ENCODE measurements at places on chromosomes 7 and 10.

GRCh38 chr7:97971120-97971989, 18.6 kb downstream of the OCM2 start:
- no peak for DNase-seq

- no peak for DNase-seq
Measured at GRCh38 chr7:153522261-153522660, 529.9 kb upstream of the DPP6 start.

DNA sequence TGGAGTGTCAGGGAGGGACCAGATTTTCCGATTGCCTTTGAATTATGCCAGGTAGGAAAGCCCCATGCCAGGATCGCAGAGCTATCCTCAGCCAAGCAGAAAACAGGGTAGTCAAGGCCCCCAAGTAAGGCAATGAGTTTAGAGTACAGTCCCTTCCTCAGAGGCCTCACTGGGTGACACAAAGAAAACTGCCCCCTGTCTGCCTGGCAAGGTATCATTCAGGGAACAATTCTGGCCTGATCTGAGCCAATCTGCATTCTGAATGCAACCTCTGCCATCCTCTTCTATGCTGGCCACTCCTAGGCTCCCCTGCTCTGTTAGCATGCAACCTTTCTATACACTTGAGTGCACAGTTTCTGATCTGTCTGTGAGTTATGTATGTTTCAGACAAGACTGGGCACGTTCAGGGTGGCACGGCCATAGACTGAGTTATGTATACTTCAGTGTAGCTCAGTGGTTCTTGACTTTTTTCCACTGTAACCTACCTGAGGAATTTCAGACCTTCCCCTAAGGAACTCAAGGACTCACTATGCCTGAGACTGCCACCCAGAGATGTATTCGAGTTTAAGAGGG, 336.8 kb downstream of the PLXNA4 start:
- DNase-seq: no peak

DNA sequence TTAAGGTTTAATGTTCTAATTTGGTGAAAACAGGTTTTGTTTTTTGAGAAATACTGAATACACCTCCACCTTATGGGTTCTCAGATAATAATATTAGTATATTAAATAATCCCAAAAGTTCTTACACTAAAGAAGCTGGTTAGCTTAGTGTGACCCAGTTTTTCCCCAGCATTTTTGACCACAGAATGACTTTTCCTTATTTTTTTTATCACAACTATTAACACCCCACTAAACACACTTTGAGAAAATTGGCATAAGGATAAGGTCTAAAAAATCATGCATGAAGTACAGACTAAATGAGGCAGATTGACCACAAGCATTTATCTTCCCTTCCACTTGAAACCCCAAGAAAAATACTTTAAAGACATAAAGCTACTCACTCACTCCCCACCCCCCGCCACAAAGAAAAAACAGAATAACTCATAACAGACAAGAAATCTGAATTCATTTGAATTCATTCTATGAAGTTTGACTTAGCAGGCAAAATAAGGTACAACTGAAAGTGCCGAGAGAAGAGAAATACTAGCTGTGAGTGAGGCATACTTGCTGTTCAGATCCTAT, 49.7 kb upstream of the WNT16 start:
- no peak for DNase-seq

GRCh38 chr10:5812283-5813090, 747 bp downstream of the GDI2 start:
- DNase-seq: peak; percentile 48

DNA sequence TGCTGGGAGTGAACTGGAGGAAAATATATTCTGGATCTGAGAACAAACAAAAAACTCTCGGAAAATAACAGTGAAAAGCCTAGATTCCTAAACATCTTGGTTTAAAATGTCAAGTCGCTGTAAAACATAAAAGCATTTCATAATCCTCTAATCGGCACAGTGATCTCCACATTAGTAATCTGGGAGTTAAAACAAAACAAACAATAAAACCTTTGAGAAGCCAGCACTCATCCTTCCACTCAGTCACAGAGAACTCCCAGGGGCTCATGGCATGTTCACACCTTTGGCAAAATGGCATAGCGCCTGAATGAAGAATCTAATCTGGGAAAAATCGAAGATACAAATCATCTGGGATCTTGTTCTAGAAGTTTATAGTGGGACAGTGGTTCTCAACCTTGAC, 24.1 kb upstream of the HPS1 start:
- DNase-seq: no peak

GRCh38 chr7:156725073-156725472, 84.5 kb downstream of the RNF32 start:
- no peak for DNase-seq

- no peak for DNase-seq
Measured at GRCh38 chr10:15606377-15606776, 113.3 kb downstream of the ITGA8 start.

DNA sequence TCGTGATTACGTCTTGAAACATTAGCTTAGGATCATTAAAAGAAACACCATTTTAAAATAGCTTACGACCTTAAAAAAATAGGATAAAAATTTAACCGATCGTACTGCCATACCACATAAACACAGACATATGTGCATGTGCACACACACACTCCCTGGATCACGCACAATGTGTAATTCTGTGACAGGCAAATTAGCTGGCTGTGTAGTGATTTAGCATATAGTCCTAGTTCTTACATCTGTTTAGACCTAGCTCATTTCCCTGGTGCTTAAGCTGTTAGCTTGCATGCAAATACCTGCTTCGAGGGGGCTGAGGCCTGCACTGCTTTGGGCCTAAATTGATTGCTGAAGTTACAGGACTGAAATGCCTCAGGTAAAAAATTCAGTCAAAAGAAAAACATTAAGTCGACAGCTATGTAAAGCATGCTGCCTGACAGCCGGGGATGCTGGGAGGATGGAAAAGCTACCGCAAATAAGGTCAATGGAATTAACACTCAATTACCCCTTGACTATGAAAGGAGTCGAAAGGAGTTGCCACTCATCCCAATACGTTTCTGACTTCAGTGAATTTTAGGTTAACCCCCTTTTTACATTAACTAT, 267.1 kb upstream of the FZD8 start:
- DNase-seq: no peak

- no peak for DNase-seq
Measured at GRCh38 chr10:102433619-102434046, 1.3 kb upstream of the CUEDC2 start.

Measured in caudate nucleus (tissue), 63 donors.